Cerebellum (tissue), 4 donors: ENCODE measurements at places on chromosomes 4 and X.

- DNase-seq, result no peak
Observed at GRCh38 chr4:955161-955921, 18.0 kb downstream of the DGKQ start.

- no peak for DNase-seq
Observed at GRCh38 chr4:101309925-101310324, 37.4 kb downstream of the PPP3CA start.

- no peak for DNase-seq
Observed at GRCh38 chrX:2159861-2160260, 340.9 kb downstream of the DHRSX start.

GRCh38 chrX:20461576-20461975 lies 194.9 kb upstream of the RPS6KA3 start:
- no peak for DNase-seq

DNA sequence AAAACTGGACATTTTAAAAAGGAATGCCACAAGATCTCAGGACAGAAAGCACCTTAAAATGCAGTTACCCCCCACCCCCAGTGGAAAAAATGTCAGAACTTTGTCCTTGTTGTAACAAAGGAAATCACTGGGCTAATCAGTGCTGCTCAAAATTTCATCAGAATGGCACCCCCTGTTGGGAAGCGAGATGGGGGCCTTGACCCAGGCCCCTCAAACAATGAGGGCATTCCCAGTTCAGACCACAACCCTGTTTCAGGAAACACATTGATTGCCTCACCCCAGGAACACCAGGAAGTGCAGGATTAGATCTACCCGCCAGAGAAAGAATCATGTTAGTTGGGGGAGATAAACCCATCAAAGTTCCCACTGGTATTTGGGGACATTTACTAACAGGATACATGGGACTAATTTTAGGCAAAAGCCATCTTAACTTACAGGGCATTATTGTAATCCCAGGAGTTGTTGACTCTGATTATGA lies 16.4 kb downstream of the SPIN2B start:
- no peak for DNase-seq

DNA sequence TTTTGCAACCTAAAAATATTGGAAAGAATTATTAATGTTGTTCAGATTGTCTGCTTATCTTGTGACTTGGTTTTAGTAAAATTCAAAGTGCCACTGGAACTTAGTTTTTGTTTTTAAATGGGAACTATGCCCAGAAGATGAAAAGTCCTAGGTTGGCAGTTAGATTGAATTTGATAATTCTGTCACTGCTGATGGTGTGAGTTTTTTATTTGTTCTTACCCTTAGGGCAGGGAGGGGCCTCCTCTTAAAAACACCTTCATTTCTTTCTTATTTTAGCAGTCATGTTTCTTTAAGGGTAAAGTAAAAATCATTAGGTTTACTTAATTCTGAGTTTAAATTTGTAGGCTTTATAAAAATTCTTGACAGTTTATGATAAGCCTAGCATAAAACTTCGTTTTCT lies 80.6 kb downstream of the AFF1 start:
- DNase-seq, result no peak

GRCh38 chr4:5930876-5931275 lies 38.0 kb upstream of the CRMP1 start:
- no peak for DNase-seq

DNA sequence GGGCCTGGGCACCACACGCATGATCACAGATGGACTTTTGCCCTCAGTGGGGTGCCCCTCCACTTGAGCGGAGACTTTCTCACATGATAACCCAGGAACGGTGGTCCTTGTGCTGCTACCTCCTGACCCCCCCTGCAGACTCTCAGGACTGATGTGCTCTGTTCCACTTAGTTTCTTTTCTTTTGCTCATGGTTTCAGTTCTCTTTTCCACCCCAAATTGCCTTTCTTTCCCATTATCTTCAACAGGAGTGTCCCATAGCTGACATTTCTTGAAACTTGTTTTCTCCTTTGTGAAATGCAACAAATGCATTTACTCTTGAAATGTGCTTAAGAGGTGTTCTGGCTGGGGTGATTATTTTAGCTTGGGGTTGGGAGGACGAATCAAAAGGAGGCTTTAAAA lies 9.0 kb downstream of the MPC1L start:
- no peak for DNase-seq

DNA sequence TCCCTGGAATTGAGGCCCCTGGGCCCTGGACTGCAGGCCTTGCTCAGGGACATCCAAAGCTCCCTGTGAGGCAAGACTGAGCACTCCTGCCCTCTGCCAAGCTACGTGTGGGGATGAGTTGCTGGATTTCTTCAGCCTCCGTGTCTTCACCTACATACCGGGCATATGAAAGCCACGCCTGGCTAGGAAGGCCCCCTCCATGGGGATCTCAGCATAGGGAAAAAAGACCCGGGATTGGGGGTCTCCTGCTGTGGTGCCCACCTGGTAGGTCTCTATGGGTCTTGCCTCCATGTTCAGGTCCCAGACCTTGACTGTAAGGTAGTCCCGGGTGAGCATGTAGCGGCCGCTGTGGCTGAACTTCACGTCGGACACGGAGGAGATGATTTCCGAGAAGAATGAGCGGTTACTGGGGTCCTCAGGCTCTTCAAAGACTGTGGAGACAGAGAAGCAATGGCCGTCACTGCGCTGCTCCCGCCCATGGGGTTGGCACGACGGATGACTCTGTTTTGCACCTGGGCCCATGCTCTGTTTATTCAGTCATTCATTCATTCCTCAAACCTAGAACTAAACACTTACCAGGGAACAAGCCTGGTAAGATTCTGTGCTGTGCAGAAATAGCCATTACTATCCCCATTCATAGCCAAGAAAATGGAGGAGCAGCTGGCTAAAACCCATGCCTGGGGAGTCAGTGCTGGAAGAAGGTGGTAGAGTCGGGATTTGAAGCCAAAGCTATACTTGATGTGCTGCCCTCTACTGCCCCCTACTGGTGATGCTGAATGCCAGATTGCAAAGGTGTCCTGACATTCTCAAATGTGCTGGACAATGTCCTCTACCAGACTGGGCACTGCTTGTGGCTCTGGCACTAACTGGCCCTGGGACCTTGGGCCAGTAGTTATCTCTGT lies 63.9 kb downstream of the WFS1 start:
- DNase-seq, result no peak
